ENCODE measurements at places on chromosomes 4 and X.

- no peak for DNase-seq
Measured at GRCh38 chr4:153421941-153422340, 44.2 kb upstream of the TMEM131L start.

- DNase-seq, result no peak
Measured at GRCh38 chr4:175412746-175413145, 399.3 kb downstream of the GPM6A start.

- DNase-seq, result no peak
Measured at GRCh38 chr4:26150948-26151347, 169.9 kb upstream of the RBPJ start.

DNA sequence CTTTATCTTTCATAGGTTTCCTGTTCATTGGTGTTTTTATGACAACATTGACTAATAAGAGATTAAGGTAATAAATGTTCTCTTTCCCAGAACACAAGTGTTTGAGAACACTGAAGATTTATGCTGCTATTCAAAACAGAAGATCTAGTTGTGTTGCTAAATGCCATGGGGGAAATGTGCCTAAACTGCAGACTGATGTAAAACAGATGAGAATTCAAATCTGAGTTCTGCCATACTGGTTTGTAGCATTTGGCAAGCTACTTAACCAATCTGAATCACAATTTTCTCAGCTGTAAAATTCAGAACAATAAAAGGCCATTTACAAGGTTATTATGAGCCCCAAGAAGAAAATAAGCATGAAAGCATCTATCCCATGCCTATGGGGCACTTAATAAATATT is 2.3 kb downstream of the SLC10A6 start:
- DNase-seq, result no peak

- no peak for DNase-seq
Measured at GRCh38 chrX:105945266-105945665, 93.3 kb downstream of the SERPINA7 start.

DNA sequence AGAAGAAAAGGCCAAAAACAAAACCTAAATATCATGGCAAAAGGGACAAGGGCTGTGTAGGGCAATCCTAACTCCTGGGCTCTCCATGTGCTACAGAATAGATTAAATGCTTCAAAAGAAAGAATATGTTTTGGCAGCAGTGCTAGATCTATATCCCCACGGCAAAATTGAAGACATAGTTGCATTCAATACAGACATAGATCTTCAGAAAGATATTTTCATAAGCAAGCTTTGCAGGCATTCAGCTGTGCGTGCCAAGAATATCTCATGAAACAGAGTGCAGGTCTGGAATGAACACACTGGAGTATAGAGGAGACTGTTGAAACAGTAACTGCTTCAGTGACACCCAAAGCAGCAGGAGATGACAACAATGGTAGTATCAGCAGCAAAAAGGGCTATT is 1476.9 kb downstream of the ARAP2 start:
- peak; percentile 56 for DNase-seq

GRCh38 chr4:16642897-16643296 is 255.5 kb downstream of the LDB2 start:
- DNase-seq, result no peak

- no peak for DNase-seq
Measured at GRCh38 chr4:124964852-124965496, 252.4 kb upstream of the ANKRD50 start.

GRCh38 chr4:88200186-88200585 is 41.7 kb upstream of the ABCG2 start:
- DNase-seq, result no peak

DNA sequence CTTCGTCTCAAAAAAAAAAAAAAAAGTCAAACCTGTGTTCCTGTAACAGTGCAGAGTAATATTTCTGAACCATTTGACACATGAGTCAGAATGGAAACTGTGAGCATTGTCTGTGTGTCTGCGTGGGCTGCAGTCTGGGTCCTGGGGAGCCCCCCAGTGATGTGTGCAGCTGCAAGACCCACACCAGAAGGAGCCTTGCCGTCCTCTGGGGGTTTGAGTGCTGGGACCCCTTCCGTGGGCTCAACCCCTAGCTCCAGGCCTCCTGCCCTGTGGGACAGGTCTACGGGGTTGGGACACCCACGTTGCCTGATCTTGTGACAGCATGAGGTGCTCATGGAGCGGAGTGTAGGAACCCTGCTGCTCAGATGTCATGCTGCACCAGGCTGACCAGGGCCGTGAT is 43.7 kb downstream of the DDX3X start:
- no peak for DNase-seq

GRCh38 chr4:8593264-8594096 is 915 bp downstream of the CPZ start:
- no peak for DNase-seq

- no peak for DNase-seq
Measured at GRCh38 chr4:74006009-74006476, 7.6 kb upstream of the CXCL5 start.

- DNase-seq, result peak; percentile 19
Measured at GRCh38 chr4:47705326-47705981, 132.4 kb downstream of the CORIN start.

- no peak for DNase-seq
Measured at GRCh38 chrX:41144873-41145272, 59.6 kb downstream of the USP9X start.

GRCh38 chr4:43485196-43485595 is 592.7 kb downstream of the GRXCR1 start:
- DNase-seq, result no peak

DNA sequence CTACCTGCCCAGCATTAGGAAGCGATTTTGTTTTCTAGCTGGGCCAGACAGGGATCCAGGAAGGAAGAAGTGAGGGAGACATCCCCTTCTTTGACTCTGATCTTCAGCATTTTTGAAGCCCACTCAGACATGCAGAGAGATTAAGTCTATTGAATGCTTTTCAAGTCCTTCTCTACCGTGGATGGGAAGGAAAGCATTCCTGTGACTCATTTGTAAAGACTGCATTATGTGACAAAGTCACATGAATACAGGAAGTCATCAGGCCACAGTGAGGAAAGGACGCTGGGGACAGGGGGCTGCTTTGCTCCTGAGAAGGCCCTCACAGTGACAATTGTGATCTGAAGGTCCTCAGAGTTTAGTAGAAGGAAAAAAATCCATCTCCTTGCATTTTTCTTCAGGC is 67.4 kb upstream of the GBA3 start:
- no peak for DNase-seq

- peak; percentile 0 for DNase-seq
Measured at GRCh38 chr4:131302108-131302507, 1847.0 kb upstream of the PCDH10 start.

DNA sequence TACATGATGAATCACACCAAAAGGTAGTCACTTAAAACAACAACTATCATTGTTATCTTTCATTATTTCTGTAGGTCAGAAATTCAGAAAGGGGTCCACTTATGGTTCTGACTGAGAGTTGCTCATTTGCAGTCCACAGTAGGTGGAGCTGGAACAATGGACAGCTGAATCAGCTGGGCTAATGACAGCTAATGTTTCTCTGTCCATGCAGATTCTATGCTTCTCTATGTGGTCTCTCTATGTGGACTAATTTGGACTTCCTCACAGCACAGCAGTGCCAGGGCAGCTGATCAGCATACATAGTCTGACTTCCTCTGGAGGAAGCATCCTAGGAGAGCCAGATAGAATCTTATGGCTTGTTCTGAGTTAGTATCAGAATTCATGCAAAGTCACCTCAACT is 131.7 kb upstream of the INTU start:
- no peak for DNase-seq

DNA sequence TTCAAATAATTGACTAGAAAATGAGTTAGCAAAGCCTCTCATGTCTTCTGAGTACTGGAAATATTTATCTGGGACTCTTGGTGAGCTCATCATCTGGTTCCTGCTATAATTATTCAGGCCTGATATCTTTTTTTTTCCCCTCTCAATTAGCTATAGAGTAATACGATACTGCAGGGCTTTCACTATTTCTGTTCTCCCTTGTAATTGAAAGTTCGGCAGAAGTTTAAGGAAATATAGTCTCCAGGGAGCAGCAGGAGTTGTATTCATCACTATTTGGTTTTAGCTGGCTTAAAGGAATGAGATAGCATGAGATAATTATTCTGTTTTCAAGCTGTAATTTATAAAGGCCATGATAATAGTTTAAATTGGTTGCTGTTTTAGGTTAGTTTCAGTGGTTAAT is 378.6 kb upstream of the EPHA5 start:
- peak; percentile 74 for DNase-seq

- DNase-seq, result no peak
Measured at GRCh38 chr4:75016472-75016871, 83.6 kb downstream of the PARM1 start.

DNA sequence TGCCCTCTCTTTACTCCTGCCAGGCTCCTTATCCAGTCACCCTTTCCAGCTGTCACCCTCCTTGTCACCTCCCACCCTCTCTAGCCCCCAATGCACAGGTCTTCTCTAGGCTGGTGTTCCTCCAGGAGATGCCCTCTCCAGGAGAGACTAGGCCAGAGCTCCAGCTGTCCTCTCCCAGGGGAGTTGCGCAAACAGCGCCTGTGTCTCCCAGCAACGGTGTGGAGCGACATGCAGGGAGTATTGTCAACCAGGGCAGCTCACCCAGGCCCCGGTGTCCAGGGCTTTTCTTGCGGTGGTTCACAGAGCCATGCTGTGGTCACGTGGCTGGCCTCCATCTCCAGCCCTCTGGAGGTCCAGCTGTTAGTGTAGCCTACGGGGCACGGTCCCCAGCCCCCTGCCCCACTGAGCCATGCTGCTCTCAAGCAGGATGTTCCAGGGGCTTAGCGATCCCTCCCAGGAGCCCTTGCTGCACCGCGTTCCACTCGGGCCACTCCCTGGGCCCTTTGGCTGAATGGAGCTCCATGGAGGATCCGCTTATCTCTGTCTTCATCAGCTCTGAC is 34.8 kb downstream of the CCNQ start:
- peak; percentile 14 for DNase-seq

GRCh38 chr4:177301126-177301639 is 8.5 kb upstream of the NEIL3 start:
- no peak for DNase-seq

- DNase-seq, result no peak
Measured at GRCh38 chrX:136266828-136267227, 15.6 kb upstream of the MAP7D3 start.

DNA sequence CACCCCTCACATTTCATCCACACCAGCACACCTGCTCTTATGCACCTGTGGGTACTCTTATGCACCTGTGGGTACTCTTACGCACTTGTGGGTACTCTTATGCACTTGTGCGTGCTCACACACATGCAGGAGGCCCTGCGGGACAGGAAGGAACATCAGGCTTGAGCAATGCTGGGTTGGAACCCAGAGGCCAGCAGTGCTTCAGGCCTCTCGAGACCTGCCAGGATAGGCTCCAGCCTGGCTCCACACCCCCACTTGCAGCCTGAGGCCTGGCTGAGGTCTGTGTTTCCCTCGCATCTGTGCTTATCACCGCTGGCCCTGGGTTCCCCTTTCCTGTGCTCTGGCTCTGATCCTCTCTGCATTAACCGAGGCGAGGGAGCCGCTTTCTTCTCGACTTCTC is 34.7 kb downstream of the SORCS2 start:
- DNase-seq, result peak; percentile 41

- DNase-seq, result peak; percentile 27
Measured at GRCh38 chr4:15162465-15163283, 160.4 kb downstream of the CPEB2 start.

- peak; percentile 14 for DNase-seq
Measured at GRCh38 chr4:138185859-138186645, 56.1 kb downstream of the SLC7A11 start.

DNA sequence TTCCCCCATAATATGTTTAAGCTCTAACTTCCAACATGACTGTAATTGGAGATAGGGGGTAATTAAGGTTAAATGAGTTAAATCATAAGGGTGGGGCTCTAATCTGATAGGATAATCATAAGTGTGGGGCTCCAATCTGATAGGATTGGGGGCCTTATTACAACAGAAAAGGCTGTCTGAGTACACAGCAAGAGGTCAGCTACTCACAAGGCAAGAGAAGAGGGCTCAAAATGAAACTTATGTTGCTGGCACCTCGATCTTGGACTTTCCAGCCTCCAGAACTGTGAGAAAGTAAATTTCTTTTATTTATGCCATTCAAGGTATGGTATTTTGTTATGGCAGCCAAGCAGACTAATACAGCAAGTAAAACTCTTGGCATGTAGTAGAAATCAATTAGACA is 16.4 kb downstream of the SH2D1A start:
- peak; percentile 2 for DNase-seq

GRCh38 chr4:188143731-188144130 is 4.5 kb downstream of the TRIML1 start:
- DNase-seq, result no peak

DNA sequence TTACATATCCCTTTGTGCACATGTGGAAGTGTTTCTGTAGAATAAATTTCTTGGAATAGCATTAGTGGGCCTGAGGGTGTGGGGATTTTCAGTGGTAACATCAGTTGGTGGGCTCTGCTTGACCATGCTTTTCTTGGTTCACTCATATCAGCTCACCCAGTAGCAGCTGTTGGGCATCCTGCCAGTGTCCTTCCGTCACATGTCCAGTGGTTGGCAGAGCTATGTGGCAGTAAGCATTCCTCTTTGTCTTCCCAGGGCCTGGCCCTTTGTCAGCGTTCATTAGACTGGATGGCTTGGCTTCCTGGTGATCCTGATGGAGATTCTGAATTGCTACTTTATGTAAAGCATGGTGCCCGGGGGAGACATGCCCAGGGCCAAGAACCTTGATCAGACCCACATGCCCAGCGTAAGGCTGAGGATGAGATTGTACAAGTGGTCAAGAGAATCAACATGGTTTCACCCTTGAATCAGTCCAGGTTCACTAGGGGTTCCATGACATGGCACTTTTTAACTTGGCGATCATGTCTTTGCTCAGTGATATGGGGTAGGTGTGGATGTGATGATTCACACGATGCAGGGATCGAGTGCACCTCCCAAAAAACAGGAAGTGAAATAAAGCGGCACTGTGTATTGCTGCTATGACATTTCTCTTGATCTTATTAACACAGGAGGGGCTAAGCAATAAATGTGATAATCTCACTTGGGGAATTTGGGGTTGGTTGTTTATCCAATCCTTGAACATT is 72.1 kb upstream of the IGFBP7 start:
- peak; percentile 7 for DNase-seq

DNA sequence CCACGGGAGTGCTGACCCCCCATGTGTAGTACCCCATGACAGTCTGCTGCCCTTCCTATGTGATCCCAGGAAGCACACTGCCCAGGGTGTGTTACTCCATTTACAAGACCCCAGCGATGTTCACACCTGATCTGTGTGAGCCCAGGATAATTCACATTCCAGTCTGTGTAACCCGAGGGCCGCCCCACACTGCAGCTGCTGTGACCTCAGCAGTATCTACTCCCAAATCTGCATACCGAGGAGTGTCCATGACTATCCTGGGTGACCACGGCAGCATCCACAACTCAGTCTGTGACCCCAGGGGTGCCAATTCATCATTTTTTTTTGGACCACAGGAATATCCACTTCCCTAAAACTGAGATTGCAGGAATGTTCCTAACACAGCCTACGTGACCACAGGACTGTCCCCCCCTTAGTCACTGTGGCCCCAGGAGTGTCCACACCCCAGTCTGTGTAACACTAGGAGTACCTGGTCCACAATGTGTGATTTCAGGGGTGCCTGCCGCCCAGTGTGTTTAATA is 7.8 kb upstream of the GLOD5 start:
- no peak for DNase-seq
